ENCODE measurements at places on chromosomes 1 and 21.

- DNase-seq, result no peak
Measured at GRCh38 chr21:38208118-38208517, 48.7 kb upstream of the KCNJ15 start.

GRCh38 chr21:32574946-32575925, 10.1 kb downstream of the TCP10L start:
- no peak for DNase-seq

DNA sequence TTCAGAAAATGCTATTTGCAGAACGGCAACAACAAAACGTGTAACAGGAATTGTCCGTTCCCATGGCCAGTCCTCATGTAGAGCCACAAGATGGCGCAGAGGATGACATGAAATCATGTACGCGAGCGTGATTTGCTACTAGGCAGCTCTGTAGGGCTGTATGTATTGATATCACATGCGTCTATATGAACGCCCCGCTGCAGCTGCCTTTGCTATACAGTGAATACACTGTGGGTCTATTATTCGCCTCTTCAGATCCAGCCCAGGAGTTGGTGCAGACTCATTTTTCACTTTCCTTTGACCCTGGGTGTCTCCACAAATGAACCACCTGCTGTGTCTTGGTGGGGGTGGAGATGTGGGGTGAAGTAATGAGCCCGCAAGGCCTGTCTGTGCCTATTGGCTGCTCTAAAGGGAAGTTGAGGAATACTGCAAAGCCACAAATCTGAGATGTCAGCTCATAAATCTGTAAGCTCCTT, 361.5 kb downstream of the KIF26B start:
- DNase-seq, result peak; percentile 55

- DNase-seq, result no peak
Measured at GRCh38 chr1:119003413-119004128, 15.4 kb upstream of the TBX15 start.

GRCh38 chr1:29159773-29160172, 21.9 kb downstream of the SRSF4 start:
- DNase-seq, result no peak

DNA sequence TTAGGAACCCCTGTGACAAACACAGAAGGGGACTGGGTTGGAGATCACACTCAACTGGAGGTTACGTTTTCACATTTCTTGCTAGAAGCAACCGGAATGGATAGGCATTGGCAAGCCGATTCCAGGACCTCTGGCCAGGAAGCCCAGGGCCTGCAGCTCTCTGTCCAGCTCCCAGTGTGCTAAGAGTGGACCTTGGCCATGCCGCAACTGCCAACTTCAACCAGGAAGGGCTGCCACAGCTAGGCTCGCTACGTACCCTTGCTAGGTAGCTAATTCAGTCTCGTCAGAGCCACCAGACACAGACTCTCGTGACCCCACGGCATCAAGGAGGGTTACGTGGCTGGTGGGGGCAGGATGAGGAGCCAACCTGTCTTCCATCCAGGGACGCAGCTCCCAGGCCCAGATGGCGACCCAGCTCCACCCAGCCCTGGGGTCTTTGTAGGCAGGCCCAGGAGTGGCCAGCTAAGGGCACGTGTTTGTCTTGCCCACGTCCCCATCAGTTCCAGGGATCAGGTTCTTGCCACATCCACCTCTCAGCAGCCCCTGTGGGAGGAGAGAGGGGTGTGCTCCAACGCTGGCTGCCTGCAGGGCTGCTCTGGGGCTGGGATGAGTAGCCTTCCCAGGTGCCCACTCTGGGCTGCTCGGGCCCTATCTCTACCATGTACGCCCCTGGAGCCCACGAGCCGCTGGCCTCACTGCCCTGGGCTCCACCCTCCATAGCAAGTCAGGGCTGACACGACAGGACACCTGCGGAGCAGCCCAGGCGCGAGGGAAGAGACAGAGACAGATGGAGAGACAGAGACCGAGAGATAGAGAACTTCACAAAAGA, 39.2 kb downstream of the UBE2G2 start:
- no peak for DNase-seq

DNA sequence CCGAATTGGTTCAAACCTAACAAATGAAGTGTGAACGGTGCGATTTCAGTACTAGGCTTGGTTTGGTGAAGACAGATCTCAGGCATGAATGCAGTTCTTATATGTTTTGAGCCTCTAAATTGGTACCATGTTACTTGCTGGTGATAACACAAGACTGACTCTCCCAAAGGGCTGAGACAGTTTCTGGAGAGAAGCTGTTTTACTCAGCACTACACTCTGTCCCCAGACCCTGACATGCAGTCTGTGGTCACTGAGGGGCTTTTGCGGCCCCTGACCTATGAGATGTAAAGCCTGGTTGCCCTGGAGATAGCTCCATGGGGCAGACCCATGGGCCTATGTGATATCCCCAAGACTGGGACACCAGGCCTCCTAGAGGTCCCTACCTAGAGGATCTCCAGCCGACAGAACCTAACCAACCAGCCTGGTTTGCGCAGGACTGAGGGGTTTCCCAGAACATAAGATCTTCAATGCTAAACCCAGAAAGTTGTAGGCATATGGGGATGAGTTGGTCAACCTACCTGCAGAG, 19.4 kb upstream of the FOXE3 start:
- no peak for DNase-seq

GRCh38 chr1:58879464-58879863, 95.6 kb upstream of the JUN start:
- no peak for DNase-seq

- DNase-seq, result no peak
Measured at GRCh38 chr1:211705467-211706091, 30.2 kb upstream of the NEK2 start.

DNA sequence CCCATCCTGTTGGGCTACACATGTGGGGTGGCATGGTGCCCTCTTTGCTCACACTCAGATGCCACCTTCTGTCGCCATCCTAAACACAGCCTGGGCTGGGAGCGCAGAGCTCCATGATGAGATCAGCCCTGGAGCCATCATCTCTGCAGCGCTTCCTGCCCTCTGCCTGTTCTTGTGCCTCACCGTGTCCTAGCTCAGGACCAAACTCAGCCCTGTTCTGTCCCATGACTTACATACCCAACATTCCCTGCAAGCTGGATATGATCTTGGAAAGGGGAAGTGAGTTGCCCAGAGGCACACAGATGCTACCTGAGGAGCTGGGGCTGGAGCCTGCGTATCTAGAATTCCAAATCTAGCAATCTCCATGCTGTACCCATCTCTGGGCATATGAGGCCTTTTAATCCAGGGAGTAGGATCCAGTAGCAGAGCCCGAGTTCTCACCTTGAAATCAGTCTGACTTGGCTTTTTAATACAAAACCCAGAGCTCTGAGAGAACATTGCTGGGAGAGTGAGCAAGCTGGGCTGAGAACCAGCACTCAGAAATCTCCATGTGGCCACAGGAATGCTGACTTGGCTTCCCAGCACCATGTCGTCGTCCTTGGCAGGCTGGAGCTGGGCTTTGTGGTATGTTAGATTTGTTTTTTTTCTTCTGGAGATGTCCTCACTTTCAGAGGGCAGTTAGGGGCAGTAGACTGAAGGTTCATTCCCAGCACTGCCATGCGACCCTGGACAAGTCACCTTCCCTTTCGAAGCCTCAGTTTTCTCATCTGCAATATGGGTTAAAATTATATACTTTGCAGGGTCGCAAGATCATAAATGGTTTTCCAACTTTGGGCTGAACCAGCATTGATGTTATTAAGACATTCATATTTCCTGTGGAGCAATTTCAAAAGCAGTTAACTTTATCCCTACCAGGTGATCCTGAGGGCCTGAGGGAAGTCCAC, 2.6 kb downstream of the ALPL start:
- DNase-seq, result peak; percentile 94

- DNase-seq, result no peak
Measured at GRCh38 chr1:10779841-10780240, 16.6 kb downstream of the CASZ1 start.

DNA sequence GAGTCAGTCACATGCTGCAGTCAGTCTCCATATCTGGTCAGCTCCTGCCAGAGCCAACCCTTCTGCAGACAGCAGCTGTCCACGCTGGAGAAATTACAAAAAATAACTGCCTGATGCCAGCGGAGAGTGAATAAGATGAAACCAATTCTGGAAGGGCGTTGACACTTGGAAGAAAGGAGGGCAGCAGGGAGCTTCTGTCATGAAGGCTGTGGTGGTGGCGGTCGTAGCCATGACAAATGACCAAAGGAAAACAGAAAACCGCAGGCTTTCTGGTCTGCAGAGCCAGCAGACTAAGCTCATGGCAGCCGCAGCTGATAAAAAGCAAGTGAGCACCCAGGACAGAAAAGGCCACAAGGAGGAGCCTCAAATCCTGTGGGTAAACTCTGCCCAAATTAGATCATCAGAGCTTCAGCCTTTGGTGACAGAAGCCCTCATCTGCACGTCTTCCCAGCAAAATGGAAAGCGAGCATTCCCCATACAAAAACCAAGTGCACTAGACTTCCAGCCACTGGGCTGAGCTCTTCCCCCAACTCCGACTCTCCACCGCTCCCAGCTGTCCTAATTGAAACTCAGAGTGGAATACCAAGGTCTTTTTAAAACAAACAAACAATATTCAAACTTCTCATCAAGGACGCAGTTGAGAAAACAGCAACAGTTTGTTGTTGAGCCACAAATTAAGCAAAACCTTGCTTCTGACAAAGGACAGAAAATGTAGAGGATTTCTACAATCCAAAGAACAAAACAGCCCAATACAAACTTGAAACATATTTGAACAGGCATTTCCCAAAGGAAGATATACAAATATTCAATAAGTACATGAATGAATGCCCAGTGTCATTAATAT, 28.7 kb downstream of the RSPH1 start:
- peak; percentile 27 for DNase-seq

DNA sequence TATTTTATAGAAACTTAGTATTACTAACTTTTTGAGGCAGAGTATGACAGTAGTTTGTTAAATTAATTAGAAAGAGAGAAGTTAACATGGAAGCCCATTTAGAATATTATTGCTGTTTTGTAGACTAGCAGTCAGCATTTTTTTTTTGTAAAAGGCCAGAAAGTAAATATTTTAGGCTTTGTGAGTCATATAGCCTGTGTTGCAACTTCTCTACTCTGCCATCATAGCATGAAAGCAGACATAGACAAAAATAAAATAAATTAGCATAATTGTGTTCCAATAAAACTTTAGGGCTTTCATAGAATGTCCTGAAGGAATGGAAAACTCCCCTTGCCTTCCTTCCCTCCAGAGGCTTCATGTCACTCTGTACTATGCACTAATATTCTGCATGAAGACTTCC, 12.3 kb upstream of the RGS4 start:
- no peak for DNase-seq

- DNase-seq, result no peak
Measured at GRCh38 chr1:24901791-24902470, 28.1 kb downstream of the RUNX3 start.

- no peak for DNase-seq
Measured at GRCh38 chr1:78869136-78869535, 137.4 kb downstream of the ADGRL4 start.

GRCh38 chr1:118159569-118159968, 25.5 kb downstream of the SPAG17 start:
- no peak for DNase-seq

Measured in AG08396 (cell line).